Right forelimb (tissue), 1 donor: ENCODE measurements at places on chromosomes 6 and 20.

GRCh38 chr6:152091851-152092341, 284.4 kb downstream of the ESR1 start:
- DNase-seq, result no peak

DNA sequence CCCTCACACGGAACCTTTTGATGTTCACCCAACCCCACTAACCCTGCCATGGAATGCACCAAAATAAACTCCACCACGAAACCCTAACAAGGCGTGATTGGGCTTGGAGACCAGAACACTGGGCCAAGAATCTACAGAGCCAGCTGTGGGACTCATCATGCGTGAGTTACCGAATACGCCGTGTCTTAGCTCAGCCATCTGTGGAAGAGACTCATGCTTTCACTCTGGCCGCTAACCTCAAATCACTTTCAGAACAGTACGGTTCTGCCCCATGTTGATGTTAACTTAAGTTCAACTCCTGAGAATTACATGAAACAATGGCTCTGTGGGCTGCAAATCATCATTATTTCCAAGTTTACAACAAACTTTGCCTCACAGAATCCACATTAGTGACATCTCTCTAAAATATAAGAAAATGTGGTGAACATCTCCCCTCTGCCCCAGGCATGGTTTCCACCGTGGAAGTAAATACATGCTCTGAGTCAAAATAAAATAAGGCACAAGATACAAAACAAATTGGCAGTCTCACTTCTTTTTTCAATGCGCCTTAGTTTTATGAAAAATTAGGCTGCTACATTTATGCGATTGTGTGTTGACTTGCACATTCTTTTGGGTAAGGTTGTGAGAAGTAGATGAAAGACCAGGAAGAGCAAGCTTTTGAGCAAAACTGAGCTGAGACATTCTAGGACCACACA, 308.9 kb upstream of the EXOC2 start:
- no peak for DNase-seq

DNA sequence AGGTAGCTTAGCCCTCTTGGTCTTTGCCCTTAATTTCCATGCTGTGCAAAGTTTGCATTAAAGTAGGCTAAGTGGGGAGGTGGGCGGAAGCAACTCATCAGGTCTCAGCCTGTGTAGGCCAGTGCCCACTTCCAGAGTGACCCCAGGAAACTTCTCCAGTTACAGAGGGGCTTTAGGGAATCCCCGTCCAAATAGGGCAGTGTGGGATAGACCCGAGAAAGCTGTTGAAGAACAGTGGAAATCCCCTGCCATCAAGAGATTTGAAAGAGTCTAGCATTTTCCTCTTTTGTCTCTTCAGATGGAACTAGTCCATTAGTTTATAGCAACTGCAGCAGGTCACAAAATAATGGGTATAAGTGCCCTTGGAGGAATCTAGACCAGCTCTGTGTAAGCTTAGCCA, 20.2 kb downstream of the SF3B5 start:
- DNase-seq, result no peak

GRCh38 chr6:75217193-75217592, 11.3 kb upstream of the COL12A1 start:
- DNase-seq, result no peak

GRCh38 chr6:138685257-138685656, 88.3 kb upstream of the CCDC28A start:
- DNase-seq, result no peak
